ENCODE measurements at places on chromosomes 5 and 9.

- DNase-seq = no peak
Observed at GRCh38 chr5:93665648-93666047, 75.8 kb downstream of the POU5F2 start.

DNA sequence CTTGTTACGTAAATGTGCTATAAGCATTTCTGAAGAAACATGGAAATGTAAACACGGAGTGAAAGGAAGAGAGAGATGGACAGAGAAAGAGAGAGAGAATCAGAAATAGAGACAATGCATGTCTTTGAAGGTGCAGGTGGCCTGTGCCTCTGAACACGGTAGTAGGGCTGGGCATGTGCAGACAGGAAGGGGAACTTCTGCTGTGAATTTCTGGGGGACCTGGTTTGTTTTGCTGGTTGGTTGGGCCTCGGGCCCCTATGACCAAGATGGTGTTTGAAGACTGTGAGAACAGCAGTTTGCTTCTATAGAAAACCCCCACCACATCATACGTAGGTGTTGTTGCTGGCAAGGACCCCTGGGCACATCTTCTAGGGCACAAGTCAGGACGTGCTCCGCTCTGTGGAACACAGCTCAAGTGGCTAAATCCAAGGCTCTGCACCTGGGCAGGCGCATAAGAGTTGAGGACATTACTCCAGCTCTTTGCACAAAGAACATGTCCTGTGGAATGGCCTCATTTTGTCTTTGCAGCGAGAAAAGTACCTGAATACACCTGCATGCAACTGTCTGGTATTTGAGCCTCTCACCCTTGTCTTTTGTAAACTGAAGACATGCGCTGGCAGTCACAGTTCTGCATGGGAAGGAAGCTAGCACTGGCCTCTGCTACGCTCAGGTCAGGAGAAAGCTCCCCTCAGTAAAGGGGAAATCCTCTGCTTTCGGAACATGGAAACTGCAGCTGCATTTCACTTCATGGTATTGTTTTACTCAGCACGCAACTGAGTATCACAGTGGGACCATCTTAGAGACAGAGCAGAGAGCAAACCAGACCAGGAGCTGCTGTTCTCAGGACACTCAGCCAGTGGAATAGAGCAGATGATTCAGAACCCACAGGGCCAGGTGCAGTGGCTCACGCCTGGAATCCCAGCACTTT, 2.7 kb downstream of the OR2V2 start:
- DNase-seq = no peak

GRCh38 chr9:76322810-76323209, 71.4 kb downstream of the RFK start:
- DNase-seq = no peak

DNA sequence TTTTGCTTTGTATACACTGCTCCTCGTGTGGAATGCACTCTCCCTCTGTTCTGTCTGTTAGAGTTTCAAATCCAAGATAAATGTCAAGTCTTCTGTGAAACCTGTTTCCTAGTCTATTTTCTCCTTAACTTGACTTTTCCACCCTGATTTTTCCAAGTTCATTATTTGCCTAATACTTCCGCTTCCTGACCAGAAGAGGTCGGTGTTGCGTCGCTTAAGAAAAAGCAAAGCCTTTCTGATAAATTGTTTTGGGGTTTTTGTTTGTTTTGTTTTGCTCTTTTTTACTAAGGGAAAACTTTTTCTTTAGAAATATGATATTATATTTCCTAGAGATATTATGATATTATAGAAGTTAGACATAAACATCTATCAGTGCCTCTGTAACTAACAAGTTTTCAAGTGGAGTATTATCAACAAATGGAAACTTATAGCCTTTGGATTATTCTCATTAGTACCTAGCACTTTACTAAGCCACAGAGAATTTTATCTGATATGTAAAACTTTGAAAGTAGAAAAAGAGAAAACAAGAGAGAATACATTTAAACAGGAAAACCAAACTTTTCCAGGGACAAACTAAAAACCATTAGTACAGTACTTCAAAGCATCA, 55.8 kb downstream of the PHAX start:
- no peak for DNase-seq

GRCh38 chr5:179113143-179113530, 53.0 kb downstream of the ZNF354C start:
- DNase-seq = no peak

GRCh38 chr9:34591248-34591916, 1.9 kb upstream of the CNTFR start:
- peak; percentile 53 for DNase-seq

- DNase-seq = no peak
Observed at GRCh38 chr9:35423499-35423898, 66.4 kb upstream of the RUSC2 start.

GRCh38 chr5:66967826-66968262, 228.8 kb downstream of the CD180 start:
- no peak for DNase-seq

GRCh38 chr5:138573949-138574670, 1.1 kb downstream of the HSPA9 start:
- no peak for DNase-seq

- DNase-seq = no peak
Observed at GRCh38 chr5:172659909-172660628, 19.0 kb downstream of the NEURL1B start.

DNA sequence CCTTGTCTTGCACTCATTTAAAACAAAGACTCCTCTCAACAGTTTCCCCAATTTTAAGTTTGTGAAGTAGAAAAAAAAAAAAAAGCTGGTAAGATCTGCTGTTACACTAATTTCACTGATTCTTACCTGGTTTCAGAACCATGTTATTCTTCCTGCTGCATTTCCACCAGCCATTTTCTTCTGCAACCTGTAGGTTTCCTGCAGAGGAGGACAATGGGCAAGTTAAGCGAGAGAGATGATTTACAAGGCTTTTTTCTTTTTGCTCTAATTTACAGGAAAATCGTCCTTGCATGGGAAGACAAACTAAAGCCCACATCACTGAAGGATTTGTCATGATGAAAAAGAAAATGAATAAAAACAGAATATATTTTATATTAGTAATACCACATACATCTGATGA, 86.0 kb upstream of the SMARCA2 start:
- no peak for DNase-seq

DNA sequence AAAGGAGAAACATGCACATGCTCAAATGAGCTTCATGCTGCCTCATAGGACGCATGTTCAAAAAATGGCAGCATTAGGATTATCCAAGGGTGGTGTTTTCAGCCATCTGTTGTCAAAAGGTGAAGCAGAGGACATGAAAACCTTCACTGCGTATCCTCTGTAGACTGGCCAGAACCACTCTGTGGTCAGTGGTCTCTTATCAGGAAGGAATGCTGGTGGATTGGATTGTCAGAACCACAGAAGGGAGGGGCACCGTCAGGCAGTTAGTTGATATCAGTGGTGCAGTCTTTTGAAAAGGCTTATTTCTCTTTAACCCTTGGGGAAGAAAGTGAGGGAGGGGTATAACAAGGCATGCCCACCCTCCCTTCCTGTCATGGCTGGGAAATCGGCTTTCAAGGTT, 100.1 kb downstream of the FBXL7 start:
- DNase-seq = no peak

GRCh38 chr5:2006193-2006970, 123.7 kb upstream of the IRX4 start:
- no peak for DNase-seq

DNA sequence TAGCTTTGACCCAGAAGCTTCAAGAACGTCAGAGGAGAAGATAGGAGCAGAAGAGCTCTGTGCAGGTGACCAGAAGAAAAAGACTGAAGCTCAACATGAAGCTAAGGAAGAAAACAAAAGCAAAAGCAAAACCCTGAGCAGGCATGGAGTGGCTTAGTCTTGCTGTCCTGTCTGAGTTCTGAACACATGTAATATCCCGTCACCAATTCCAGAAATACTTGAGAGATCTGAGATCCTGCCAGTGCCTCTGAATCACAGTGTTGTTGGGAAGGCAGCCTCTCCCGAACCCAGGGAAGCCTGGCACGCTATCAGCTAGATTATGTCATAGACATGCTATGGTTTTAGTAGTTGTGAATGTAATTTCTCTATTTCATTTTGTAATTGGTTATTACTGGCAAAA, 235.7 kb downstream of the ICE1 start:
- DNase-seq = no peak

DNA sequence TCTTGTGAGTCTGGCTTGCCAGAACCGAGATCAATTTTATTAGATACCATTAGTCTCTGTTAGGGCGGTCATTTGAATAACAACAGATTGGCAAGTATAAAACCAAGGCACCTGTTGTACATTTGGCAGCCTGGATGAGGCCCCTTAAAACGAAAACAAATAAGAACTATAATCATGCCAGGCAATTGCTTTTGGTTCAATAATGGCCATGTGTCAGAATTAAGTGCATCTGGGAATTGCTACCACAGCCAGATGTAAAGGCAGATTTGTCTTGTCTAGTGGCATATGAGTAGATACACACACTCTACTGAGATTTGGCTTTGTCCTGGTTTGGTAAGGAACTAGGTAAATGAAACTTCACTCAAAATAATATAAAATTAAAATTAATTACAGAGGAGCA, 1046.2 kb upstream of the DMAC1 start:
- no peak for DNase-seq

GRCh38 chr9:4939118-4939561, 45.9 kb upstream of the JAK2 start:
- DNase-seq = no peak

- DNase-seq = no peak
Observed at GRCh38 chr9:127569886-127570401, 42.1 kb upstream of the STXBP1 start.
